Activated CD4-positive, CD25-positive, alpha-beta regulatory T cell treated with anti-CD3 and anti-CD28 coated beads, Interleukin-2, amount 50 U/mL, for 16 hours (primary cell): ENCODE measurements at places on chromosomes 2 and 18.
A peak's percentile ranks its signal among the peaks of the same experiment; 100 is the strongest.

DNA sequence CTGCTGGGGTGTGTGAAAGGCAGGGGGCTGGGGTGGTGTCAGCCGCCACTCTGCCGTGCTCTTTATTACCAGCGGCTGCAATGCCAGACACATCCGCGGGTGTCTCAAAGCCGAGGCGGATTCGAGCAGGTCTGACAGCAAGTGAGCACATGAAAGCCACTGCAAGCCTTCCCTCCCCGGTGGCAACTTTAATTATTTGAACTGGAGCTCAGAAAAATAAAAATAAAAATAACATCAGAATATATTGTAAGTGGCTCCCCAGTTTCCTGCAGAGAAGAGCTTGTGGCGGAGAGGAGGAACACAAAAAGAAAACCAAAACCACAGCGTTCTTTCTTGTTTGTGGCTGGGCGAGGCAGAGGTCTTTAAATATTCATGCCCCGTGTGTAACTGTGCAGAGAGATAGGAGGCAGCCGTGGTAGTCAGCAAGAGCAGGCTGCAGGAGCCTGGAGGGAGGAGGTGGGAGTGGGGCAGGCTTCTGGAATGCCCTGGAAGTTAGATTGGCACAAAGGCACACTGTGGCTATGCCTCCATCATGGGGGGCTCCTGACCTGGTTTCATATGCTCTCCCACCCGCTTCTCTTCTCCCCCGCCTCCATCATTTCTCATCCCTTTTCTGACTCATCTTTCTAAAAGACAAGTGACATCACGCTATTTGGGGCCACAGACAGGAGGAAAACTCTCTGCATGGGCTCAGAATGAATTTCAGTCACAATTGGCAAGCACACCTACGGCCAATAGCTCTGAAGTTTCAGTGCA is 199.8 kb downstream of the CLIP4 start:
- peak; percentile 16 for DNase-seq

DNA sequence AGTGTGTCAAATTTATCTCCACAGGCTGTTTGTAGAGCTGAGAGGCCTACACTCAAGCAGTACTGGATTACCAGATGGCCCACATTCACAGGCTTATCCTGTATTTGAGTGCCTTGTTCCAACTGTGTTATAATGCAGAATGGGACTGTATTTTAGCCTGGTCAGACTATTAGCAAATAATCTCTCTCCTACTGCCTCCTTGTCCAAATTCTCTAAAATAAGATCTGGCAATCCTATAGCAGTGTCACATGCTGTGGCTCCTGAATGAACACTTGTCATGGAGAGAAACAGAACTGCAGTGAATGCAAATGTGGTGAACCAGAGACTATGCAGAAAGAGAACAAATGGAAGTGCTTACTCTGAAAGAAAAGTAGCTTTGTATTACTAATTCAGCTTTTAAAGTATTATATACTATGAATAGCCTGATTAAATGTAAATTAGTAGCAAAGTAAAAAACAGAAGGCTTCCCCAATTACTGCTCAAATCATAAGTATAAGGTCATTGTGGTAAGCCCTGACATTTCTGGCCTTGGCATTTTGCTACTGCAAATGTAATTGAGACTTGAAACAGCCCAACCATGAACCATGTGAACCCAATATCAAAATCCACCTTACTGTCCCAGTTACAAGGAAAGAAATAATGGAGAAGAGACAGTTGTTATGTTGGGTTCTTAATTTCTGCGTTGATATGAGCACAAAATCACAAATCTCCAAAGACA is 80.0 kb downstream of the MAP4K3 start:
- no peak for DNase-seq

DNA sequence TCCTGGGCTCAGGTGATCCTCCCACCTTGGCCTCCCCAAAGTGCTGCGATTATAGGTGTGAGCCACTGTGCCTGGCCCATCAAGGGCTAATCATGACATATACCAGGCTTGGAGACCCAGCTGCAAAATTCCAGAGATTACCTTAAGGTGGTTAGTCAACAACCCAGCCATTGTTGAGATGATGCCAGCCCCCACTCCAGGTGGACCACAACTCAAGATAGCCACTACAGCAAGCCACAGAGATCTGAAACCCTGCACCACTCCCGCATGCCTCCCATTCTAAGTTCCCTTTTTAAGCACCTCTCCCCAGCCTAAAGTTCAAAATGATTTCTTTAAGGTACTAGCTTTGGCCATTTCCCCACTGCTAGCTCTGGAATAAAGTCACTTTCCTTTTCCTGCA is 4.6 kb upstream of the CLK1 start:
- no peak for DNase-seq

DNA sequence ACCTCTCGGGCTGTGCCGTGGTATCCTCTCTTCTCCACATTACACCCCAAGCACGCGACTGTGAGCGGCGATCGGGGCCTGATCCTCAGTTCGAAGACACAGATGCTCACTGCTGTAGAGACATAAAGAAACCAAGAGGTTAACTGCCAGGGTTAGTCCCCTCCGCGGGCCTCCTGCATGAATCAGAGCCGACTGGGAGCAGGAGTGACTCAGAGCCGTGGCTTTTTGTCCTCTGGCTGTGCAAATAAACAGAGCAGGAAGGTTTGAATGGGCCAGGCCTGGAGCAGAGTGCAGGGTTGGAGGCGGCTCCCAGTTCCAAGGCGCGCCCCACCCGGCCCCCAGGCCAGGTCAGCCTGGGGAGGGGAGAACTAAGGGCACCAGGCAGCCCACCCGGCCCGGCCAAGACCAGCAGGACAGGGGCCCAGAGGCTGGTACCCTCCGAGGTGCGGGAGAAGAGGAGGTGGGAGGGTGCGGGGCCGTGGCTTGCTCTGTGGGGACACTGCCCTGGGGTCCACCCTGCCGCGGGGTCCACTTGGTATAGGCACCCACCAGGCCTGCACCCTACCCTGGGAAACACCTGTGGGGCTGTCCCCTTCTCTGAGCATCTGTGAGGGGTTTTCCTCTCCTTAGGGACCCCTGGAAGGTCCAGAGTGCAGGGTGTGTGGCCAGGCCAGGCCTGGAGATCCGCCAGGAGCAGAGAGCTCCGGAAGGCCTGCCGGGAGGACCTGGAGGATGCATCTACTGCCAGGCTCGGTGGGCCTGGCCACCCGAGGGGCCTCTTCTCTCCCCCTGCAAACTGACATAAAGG is 16.5 kb downstream of the TWIST2 start:
- no peak for DNase-seq

- no peak for DNase-seq
Observed at GRCh38 chr2:208373460-208374089, 33.0 kb upstream of the PTH2R start.

DNA sequence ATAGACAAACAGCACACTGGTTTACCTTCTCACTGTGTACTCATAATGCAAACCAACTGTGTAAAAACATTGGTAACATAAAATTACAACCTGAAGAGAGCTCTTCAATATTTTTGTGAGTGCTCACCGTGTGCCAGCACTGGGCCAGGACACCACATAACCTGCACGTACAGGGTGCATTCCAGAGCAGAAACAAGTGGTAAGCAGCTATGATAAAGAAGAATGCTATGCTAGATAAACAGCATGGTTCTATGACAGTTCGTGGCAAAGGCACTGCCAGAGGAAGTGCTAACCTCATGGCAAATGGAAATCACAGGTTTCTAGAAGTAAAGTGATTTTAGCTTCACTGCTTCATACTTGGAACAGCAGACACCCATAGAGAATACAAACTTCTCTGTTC is 343.5 kb downstream of the MTX2 start:
- DNase-seq, result no peak

DNA sequence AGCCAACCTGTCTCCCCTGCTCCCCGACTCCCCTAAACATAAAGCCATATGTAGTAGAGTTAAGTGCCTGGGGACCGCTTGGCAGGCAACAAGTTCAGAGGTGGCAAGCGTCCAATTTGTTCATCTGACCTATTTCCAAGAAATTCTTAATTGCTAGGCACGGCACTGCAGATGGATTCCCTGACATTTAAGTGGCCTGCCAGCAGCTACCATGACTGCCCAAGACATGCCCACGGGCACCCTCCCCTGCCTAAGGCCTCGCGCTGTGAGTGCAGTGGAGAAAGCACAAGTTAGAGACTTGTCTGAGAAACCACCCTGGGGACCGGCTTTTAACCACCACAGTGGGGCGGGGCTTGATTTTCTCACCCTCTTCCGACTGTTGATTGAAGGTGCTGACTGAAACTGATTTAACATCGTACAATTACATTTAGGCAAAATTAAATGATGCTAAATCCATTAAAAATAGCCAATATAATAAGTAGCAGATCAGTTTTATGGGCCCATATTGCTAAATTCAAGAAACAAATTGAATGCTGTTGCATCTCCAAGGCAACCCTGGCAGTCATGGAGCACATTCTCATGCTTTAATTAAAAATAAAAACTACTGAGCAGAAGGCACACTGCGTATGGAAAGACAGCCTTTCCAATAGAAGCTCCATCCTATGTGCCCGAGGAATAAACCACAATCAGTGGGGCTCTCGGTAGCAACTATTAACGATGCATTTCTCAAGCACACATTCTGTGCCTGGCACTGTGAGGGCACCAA is 163.6 kb upstream of the ACAA2 start:
- DNase-seq, result no peak

DNA sequence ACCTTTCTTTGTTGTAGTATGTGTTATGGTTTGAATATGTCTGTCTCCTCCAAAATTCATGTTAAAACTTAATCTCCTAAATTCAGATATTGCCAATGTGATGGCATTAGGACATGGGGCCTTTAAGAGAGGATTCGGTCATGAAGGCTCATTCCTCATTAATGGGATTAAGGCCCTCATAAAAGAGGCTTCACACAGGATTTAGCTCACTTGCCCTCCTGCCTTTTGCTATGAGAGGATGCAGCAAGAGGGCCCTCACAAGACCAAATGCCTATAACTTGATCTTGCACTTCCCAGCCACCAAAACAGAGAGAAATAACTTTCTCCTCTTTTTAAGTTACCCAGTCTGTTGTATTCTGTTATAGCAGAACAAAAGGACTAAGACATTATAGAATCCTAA is 19.7 kb downstream of the ZBTB14 start:
- DNase-seq, result no peak

DNA sequence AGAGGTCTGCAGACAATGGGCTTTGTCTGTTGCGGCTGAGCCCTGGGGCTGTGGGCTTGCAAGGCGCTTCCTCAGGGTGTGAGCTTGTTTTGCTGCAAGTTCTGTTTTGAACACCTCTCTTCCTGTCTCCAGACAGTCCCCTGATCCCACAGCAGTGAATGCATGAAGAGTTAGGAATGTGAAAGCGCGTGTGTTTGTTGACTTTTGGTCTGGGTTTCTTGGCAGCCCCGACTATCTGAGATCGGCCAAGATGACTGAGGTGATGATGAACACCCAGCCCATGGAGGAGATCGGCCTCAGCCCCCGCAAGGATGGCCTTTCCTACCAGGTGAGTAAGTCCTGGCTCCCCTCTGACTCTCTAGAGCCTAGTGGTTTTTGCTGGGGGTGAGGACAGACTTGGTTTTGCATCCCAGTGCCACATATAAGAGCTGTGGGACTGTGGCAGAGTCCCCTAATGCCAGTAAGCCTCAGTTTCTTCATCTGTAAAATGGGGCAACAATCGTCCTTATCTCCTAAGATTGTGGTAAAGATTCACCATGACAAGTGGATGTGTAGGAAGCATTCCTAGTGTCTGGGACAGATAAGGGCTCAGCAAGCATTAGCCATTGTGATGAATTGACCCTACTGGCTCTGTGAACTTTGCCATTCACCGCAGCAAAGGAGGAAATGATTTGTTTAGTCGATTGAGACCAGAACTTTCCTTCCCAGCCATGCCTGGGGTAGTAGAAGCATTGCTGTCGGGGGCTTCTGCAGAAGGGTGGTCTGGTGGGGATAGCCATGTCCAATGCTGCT is 3.0 kb downstream of the LBH start:
- no peak for DNase-seq

- DNase-seq, result no peak
Observed at GRCh38 chr2:224545884-224546644, 39.1 kb downstream of the CUL3 start.

- DNase-seq, result no peak
Observed at GRCh38 chr2:171530378-171530777, 8.1 kb downstream of the CYBRD1 start.
